ENCODE measurements at places on chromosomes 5 and 9.

GRCh38 chr5:78611126-78611605 lies 37.4 kb downstream of the LHFPL2 start:
- no peak for DNase-seq

DNA sequence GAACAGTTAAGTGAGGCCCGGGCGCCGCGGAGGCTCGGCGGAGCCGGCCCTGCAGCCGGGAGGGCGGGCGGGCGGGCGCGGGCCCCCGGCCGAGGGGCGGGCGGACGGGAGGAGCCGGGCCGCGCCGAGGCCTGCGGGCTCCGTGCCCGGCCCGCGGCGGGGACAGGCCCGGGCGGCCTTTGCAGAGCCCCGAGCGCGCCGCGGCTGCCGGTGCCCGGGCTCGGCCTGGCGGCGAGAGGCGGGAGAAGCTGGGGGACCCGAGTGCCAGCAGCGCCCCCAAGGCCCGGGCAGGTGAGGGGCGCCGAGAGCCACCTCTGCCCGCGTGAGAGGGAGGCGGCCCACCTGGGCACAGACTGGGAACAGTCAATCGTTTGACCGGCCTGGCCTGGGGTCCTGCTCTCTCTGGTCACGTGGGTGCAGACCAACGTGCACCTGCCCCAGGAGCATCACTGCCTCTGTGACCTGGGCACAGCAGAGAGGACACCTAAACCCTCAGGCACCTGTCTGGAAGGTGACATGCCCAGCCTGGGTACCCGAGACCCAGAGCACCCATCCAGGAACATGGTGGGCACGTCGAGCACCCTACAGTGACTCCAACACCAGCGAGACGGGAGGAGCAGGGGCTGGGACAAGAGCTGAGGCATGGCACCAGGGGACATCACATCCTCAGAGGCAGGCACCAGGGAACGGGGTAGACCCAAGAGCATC lies 531 bp downstream of the MVB12B start:
- DNase-seq, result no peak

- no peak for DNase-seq
Observed at GRCh38 chr9:6829027-6829426, 71.3 kb downstream of the KDM4C start.

- peak; percentile 90 for DNase-seq
Observed at GRCh38 chr5:96657068-96657467, 5.1 kb upstream of the CAST start.

- no peak for DNase-seq
Observed at GRCh38 chr5:7040111-7040510, 326.9 kb downstream of the TENT4A start.

DNA sequence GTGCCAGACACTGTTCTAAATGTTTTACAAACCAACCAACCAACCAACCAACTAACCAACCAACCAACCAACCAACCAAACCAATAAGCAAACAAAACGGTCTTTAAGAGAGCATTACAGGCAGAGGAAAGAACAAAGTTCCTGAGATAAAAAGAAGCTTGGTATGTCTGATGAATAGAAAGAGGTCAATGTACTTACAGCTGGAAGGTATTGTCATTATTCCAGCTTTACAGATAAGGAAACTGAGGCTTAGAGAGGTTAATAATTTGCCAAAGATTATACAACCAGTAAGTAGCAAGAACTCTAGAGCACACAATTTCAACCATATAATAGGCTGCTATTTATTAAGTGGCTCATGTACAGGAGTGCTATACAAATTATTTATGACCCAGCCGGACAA lies 29.6 kb downstream of the C9orf57 start:
- no peak for DNase-seq

DNA sequence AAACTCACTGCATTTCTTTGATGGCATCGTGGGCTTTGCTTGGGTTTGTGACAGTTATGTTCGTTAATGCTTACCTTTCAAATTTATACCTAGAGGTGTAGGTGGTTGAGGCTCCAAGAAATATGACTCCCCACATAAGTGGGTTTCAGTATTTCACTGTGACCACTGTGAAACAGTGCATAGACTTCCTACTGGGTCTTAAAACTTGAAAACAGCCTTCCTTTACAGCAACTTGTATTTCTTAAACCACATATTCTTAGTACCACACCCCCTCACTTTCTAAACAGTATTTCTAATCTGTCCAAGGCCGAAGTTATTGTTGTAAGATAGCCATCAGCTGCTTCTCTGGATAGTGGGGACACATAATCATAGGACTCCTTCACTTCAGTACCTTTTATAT lies 48.3 kb downstream of the TMEFF1 start:
- DNase-seq, result no peak

Measured in HFF-Myc (cell line).